ENCODE measurements at places on chromosomes 13 and 19. TPM values are rescaled to one million over a fixed set of nuclear protein-coding genes. Genes with fewer than 3 reads are reported as not detected.
A peak's percentile ranks its signal among the peaks of the same experiment; 100 is the strongest.

DNA sequence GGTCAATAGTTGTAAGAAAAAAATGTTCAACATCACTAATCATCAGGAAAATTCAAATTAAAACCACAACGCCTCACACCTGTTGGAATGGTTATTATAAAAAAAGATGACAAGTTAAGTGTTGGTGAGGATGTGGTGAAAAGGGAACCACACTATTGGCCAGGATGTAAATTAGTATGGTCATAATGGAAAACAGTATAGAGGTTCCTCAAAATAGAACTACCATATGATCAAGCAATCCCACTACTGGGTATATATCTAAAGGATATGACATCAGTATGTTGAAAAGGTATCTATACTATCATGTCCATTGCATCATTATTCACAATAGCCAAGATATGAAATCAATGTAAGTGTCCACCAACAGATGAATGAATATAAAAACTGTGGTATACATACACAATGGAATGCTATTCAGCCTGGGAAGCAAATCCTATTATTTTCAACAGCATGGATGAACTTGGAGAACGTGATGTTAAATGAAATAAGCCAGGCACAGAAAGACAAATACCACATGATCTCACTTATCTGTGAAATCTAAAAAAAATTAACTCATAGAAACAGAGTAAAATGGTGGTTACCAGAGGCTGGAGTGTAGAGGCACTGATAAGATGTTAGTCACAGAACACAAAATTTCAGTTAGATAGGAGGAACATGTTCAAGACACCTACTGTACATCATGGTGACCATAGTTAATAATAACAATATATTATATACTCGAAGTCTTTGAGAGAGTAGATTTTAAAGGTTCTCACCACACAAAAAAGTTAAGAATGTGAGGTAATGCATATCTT is 56.6 kb downstream of the TBC1D4 start:
- no peak overlapping the region for H3K27ac ChIP-seq
- H3K27me3 ChIP-seq: no peaks in the 10 kb centered on the region
- H3K4me3 ChIP-seq: no peak overlapping the region
- H3K36me3 ChIP-seq: no peaks in the 10 kb centered on the region
- peaks cover 17% of the 10 kb centered on the region for H3K4me1 ChIP-seq
- no peak for DNase-seq

- peak overlapping the region; percentile 84 for H3K27ac ChIP-seq
- H3K4me1 ChIP-seq: peaks cover 20% of the 10 kb centered on the region
- peak overlapping the region; percentile 85 for H3K4me3 ChIP-seq
- peaks cover 18% of the 10 kb centered on the region for H3K36me3 ChIP-seq
- no peaks in the 10 kb centered on the region for H3K27me3 ChIP-seq
- no peak for DNase-seq
These were observed 62.4 kb downstream of the SERP2 start for GRCh38 chr13:44435919-44436510.

GRCh38 chr13:48749699-48750473 is 96.2 kb downstream of the CYSLTR2 start:
- H3K27ac ChIP-seq: peak overlapping the region; percentile 85
- H3K36me3 ChIP-seq: no peaks in the 10 kb centered on the region
- no peaks in the 10 kb centered on the region for H3K27me3 ChIP-seq
- H3K4me1 ChIP-seq: peaks cover 22% of the 10 kb centered on the region
- DNase-seq: peak; percentile 96

MAP4K1 gene
- total RNA-seq: 1.2 TPM

DNA sequence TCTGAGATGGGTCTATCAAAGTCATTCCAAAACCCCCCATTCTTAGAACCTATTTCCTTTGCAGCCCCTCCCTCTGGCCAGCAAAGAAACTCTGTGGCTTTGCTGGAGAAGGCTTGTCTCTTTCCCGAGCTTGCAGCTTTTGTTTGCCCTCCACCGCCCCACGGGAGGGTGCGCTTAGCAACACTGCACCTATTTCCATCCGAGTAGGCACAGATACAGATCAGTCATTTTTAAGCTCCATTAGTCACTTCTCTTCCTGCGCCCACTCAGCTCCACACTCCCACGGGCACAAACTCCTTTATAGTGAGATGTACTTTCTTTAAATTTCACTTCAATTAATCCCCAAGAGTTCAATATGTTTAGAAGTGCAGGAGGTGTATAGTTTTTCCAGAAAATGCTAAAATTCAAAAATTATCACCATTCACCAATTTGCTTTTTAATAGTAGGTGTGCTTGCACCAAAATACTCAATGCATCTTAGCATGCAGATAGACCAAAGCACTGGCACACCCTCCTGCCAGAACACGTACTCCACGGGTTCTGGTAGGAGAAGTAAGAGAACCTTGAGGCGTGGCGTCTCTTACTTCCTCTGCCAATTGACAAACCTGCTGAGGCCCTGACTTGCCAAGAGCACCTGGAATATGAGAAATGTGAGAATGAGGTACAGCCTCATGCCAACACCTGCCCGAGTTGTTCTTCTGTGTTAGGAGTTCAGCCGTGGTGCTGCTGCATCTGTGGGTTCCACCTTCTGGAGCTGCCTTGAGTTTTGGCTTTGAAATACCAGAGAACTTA is 183.7 kb downstream of the TEX29 start:
- H3K27ac ChIP-seq: no peak overlapping the region
- no peaks in the 10 kb centered on the region for H3K27me3 ChIP-seq
- DNase-seq: no peak

GRCh38 chr13:98468361-98468760 is 108.5 kb downstream of the STK24 start:
- peaks cover 51% of the 10 kb centered on the region for H3K36me3 ChIP-seq
- peaks cover 43% of the 10 kb centered on the region for H3K4me1 ChIP-seq
- no peak overlapping the region for H3K4me3 ChIP-seq
- DNase-seq: no peak
- H3K27me3 ChIP-seq: no peaks in the 10 kb centered on the region

SIGLEC12 gene
- total RNA-seq: not detected

DNA sequence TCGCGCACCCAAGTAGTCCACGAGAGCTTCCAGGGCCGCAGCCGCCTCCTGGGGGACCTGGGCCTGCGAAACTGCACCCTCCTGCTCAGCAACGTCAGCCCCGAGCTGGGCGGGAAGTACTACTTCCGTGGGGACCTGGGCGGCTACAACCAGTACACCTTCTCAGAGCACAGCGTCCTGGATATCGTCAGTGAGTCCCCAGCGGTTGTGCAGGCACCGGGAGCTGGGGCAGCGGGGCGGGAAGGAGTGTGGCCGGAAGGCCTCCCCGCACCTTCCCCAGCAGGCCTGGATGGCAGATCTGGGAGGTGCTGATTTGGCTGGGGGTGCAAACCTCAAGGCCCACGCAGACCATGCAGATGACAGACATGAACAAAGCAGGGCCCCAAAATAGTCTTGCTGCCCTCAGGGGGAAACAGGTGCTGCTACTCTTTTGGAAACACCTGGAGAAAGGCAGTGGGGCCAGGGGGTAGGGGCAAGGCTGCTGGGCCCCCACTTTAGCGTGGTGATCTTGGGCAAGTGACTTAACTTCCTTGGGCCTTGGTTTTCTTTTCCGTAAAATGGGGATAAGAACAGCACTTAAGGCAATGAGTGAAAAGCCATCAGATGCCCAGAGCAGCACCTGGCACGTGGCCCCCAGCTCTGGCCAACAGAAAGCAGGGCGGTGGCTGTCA is 4.0 kb downstream of the MAG start:
- no peak overlapping the region for H3K4me3 ChIP-seq
- H3K27me3 ChIP-seq: no peaks in the 10 kb centered on the region
- H3K27ac ChIP-seq: no peak overlapping the region
- DNase-seq: no peak
- H3K36me3 ChIP-seq: no peaks in the 10 kb centered on the region
- no peaks in the 10 kb centered on the region for H3K4me1 ChIP-seq

DNA sequence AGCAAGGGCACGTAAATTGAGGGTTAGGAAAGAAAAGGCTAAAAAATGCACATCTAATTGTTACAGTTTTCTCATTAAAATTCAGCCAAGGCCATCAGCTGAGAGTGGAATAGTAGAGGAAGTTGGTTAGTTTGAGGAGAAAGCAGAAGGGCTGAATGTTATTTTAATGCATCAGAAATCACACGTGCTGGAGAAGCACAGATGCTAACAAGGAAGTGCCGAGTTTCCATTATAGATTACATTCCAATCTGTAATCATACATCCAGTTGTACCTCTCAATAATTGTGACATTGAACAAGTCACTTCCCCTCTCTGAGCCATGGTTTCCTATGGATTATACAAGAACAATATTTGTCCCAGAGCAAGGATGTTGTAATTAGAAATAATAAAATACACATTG is 25.1 kb downstream of the FPR3 start:
- H3K4me3 ChIP-seq: no peak overlapping the region
- no peak overlapping the region for H3K27ac ChIP-seq
- H3K4me1 ChIP-seq: no peaks in the 10 kb centered on the region
- no peak for DNase-seq

GRCh38 chr13:67071918-67072598 is 158.1 kb downstream of the PCDH9 start:
- H3K27me3 ChIP-seq: no peaks in the 10 kb centered on the region
- no peaks in the 10 kb centered on the region for H3K4me1 ChIP-seq
- no peak for DNase-seq

- H3K27ac ChIP-seq: no peak overlapping the region
- H3K27me3 ChIP-seq: peaks cover 11% of the 10 kb centered on the region
- no peak for DNase-seq
- H3K36me3 ChIP-seq: no peaks in the 10 kb centered on the region
These were observed 62.3 kb downstream of the CHST8 start for GRCh38 chr19:33683881-33684537.

- no peak overlapping the region for H3K4me3 ChIP-seq
- H3K36me3 ChIP-seq: no peaks in the 10 kb centered on the region
- peaks cover 55% of the 10 kb centered on the region for H3K4me1 ChIP-seq
- H3K27me3 ChIP-seq: no peaks in the 10 kb centered on the region
These were observed 16.9 kb downstream of the MED26 start for GRCh38 chr19:16611121-16611520.

GRCh38 chr19:11737964-11738745 is 591 bp downstream of the ZNF823 start:
- H3K36me3 ChIP-seq: no peaks in the 10 kb centered on the region
- DNase-seq: no peak
- H3K27ac ChIP-seq: peak overlapping the region; percentile 91

IL4I1 gene
- total RNA-seq: 0.34 TPM

GRCh38 chr13:80337288-80338081 is 3.4 kb downstream of the SPRY2 start:
- peak overlapping the region; percentile 85 for H3K4me3 ChIP-seq
- peaks cover 28% of the 10 kb centered on the region for H3K4me1 ChIP-seq
- H3K36me3 ChIP-seq: peaks cover 49% of the 10 kb centered on the region

DNA sequence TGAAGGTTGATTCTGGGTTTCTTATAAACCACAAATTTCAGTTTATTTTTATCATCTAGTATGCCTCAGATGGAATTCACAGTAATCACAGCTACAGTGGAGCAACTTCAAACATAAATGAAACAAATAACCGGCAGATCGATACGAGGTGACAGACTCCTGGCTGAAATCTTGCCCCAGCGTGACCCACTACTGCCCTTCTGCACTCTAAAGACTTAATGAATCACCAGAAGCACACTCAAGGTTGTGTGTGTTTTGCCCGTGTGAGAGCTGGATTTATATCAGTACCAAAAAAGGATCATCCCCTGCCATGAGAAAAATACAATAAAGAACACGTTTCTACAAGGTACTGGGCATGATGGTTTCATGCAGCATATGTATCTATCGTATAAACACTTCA is 161.7 kb downstream of the KLF12 start:
- no peak for DNase-seq
- H3K36me3 ChIP-seq: no peaks in the 10 kb centered on the region
- H3K27ac ChIP-seq: no peak overlapping the region
- H3K27me3 ChIP-seq: no peaks in the 10 kb centered on the region
- no peak overlapping the region for H3K4me3 ChIP-seq

ZNF773 gene
- total RNA-seq: 16.7 TPM

GRCh38 chr19:16038196-16038695 is 38.0 kb upstream of the TPM4 start:
- no peaks in the 10 kb centered on the region for H3K36me3 ChIP-seq
- no peak overlapping the region for H3K4me3 ChIP-seq
- H3K4me1 ChIP-seq: peaks cover 10% of the 10 kb centered on the region

DNA sequence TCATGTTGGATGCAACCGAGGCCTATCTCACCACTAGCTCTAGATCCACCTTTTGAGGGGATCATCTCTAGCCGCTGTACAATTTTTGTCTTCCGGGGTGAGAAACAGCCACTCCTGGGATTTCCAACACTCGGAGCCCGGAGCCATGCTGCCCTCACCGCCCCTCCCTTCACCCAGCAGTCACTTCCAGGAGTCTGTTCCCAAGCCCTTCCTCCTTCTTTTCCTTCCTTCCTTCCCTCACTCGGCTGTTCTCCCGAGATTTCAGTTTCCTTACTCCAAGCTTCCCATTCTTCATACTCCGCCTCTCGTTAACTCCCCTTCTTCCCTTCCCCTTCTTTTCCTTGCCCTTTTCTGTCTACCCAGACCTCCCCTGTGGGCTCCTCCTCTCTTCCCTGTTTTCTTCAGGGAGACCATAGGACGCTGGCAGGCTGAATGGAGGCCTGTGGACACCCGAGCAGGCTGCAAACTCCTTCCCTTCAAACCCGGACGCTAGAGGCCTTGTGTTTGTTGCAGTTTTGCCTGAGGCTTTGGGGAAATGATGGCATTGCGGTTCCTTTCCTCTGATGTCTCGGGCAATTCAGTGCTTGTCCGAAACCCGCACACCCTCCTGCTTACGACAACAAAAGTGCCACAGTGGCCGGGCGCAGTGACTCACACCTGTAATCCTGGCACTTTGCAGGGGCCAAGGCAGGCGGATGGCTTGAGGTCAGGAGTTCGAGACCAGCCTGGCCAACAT is 96.0 kb downstream of the CAB39L start:
- no peak for DNase-seq
- H3K4me3 ChIP-seq: no peak overlapping the region
- no peaks in the 10 kb centered on the region for H3K27me3 ChIP-seq
- no peaks in the 10 kb centered on the region for H3K4me1 ChIP-seq
- peaks cover 10% of the 10 kb centered on the region for H3K36me3 ChIP-seq
- H3K27ac ChIP-seq: no peak overlapping the region

GRCh38 chr19:6587093-6587820 is 3.7 kb downstream of the CD70 start:
- peaks cover 95% of the 10 kb centered on the region for H3K27me3 ChIP-seq
- DNase-seq: no peak
- no peaks in the 10 kb centered on the region for H3K36me3 ChIP-seq
- peaks cover 25% of the 10 kb centered on the region for H3K4me1 ChIP-seq
- H3K4me3 ChIP-seq: no peak overlapping the region
- H3K27ac ChIP-seq: no peak overlapping the region

- H3K27ac ChIP-seq: no peak overlapping the region
- no peaks in the 10 kb centered on the region for H3K36me3 ChIP-seq
- no peak for DNase-seq
- no peaks in the 10 kb centered on the region for H3K27me3 ChIP-seq
- no peak overlapping the region for H3K4me3 ChIP-seq
These were observed 70.9 kb downstream of the TNFSF11 start for GRCh38 chr13:42644841-42645240.

ERICH4 gene
- not detected for total RNA-seq

- H3K27ac ChIP-seq: no peak overlapping the region
- no peaks in the 10 kb centered on the region for H3K27me3 ChIP-seq
- DNase-seq: no peak
These were observed 131.3 kb upstream of the POSTN start for GRCh38 chr13:37729876-37730275.

All from esophagus muscularis mucosa (tissue), 4 donors.